ENCODE measurements at places on chromosomes 5 and 9. TPM values are rescaled to one million over a fixed set of nuclear protein-coding genes. Genes with fewer than 3 reads are reported as not detected.

- DNase-seq: no peak
Measured at GRCh38 chr5:123107343-123108244, 18.6 kb downstream of the PRDM6 start.

GRCh38 chr9:26310294-26310693 is 582.3 kb downstream of the CAAP1 start:
- DNase-seq: no peak

- no peak for DNase-seq
Measured at GRCh38 chr5:56335212-56335611, 102.1 kb upstream of the ANKRD55 start.

Gene AMBP
- total RNA-seq: not detected

DNA sequence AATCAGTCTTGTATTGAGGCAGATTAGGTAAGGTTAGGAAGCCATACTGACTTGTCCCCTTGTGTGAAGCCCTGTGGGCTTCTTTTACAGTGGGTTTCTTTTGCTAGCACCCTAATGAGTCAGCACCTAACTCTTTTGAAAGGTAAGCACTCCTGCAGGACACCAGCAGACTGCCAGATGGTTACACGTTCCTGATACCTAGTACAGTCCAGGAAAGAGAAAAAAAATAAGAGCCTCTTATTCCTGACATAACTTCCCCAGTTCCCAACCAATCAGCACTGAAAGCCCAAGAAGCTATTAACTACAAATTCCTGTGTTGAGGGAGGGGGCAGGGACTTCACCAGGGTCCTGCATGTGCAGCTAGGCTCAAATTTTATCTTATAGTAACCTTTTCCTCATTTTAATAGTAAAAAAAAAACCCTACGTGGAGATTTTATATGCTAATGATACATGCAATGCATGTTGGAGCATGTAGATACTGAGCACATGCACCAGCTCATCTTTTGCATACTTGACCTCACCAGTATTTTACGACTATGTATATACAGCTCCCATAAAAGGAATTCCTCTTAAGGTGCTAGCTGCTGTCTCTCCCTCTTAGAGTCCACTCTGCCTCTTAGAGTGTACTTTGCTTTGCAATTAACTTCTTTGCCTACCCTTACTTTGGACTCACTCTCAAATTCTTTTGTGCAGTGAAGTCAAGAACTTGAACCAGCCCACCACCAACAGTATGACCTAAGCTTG is 84.7 kb upstream of the RORB start:
- no peak for DNase-seq

GRCh38 chr9:110282018-110282738 is 25.9 kb upstream of the TXN start:
- DNase-seq: no peak

Gene FBP2
- total RNA-seq: 0.54 TPM

DNA sequence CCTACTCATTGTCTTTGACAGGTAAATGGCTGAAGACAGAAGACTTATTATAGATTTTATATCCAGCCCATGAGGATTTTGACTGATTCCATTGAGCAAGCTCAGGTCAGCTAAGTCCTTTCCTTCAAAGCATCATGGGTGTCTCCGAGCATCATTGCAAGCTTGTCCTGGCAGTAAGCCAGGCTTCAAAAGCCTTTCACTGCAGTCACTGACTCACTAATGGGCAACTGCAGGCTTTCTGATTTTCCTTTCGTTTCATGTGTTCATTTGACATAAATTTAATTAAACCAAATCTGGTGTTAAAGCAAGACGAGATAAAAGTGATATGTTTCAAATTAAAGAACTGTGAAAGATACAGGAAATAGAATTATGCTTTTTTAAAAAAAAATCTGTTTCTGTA is 426.2 kb downstream of the ANXA1 start:
- no peak for DNase-seq

- peak; percentile 90 for DNase-seq
Measured at GRCh38 chr9:133792721-133793470, 54.7 kb upstream of the SARDH start.

DNA sequence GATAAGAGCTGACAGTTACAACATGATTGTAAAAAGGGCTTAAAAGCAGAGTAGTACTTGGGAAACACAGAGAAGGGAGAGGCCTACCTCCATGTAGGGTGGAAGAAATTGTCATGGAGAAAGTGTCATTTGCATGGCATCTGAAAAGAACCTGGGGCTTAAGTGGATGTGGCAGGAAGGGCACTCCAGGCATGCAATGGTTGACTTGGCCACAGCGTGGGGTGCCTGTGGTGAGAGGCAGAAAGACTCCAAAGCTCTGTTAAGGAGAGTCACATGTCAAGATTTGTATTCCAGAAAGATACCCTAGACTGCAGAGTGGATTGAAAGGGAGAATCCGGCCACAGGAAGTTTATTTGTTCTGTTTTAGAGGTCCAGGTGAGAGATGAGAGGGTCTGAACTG is 2.4 kb downstream of the POLR3G start:
- no peak for DNase-seq

Gene ALG2
- 13.7 TPM for total RNA-seq

- DNase-seq: no peak
Measured at GRCh38 chr5:98432378-98432777, 341.1 kb upstream of the RGMB start.

DNA sequence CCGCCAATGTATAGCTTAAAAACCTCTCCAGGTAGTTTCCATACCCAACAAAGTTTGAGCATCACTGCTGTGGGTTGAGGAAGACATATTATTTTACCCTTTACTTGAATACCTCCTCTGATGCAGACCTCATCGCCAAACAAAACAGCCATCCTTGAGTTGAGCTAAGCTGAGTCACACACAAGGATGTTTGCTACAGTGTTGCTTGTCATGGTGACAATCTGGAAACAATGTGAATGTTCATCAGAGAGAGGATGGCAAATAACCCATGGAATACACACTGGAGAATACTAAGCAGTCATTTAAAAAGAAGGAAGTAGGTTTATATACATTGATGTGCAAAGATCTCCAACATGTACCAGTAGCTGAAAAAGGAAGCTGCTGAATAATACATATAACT is 41.1 kb upstream of the TCF7 start:
- DNase-seq: no peak

- no peak for DNase-seq
Measured at GRCh38 chr5:88425124-88425523, 156.5 kb upstream of the TMEM161B start.

GRCh38 chr5:54720341-54720740 is 202.8 kb downstream of the SNX18 start:
- DNase-seq: no peak

DNA sequence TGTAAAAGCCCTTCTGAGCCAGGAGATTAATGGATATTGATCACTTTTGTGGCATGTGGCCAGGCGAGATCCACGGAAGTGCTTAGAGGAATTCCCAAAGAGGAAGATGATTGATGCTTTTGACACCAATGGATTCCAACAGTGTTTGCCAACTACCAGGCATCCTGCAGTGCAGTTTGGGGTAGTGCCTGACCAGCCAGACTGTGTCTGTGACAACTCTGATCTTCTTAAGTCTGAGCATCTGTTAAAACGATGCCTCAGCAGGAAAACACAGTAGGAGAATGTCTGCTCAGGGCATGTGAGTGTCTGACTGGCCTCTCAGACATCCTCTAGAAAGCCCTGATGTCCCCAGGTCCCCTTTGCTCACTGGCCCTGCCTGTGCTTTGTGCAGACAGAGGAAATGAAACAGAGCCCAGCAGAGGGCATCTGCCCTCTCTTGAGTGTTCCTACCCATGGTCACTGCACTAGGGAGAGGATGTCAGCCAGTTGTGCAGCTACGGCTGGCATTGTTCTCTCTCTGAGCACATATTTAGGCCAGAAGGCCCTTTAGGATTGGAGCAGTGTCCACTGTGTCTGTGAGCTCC is 57.0 kb downstream of the TRPC7 start:
- no peak for DNase-seq

Gene TMEM252
- total RNA-seq: not detected

GRCh38 chr5:179822444-179822990 is 1.8 kb downstream of the SQSTM1 start:
- DNase-seq: no peak

Gene CCL19
- total RNA-seq: 1.1 TPM

Gene DND1
- total RNA-seq: 0.24 TPM

DNA sequence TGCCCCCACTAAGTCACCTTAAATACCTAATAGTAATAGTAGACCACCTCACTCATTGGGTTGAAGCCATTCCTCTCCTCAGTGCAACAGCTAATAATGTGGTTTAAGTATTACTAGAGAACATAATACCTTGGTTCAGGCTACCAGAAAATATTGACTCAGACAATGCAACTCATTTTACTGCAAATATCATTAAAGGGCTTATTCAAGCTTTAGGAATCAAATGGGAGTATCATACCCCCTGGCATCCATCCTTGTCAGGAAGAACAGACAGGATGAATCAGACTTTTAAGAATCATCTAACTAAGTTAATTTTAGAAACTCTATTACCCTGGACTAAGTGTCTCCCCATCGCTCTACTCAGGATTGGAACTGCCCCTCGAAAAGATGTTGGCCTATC is 6.8 kb upstream of the RNF180 start:
- DNase-seq: no peak

DNA sequence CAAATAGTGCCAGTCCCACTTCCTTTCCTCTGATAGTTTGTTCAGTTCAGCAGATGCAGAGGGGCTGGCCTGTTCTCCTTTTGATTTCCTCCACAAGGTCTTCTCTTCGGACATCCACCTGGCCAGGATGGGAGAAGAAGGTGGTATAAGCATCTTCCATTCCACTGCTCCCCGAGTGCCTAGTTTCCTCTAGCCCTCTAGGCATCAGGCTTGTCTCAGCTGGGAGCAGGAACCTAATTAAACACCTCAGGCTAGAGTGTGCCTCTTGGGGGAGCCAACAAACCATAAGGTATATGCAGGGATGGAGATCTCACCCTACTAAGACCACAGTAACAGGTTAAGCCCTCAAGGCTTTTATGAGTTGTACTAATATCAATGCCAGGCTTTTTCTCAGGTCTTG is 835 bp upstream of the DND1 start:
- DNase-seq: no peak

DNA sequence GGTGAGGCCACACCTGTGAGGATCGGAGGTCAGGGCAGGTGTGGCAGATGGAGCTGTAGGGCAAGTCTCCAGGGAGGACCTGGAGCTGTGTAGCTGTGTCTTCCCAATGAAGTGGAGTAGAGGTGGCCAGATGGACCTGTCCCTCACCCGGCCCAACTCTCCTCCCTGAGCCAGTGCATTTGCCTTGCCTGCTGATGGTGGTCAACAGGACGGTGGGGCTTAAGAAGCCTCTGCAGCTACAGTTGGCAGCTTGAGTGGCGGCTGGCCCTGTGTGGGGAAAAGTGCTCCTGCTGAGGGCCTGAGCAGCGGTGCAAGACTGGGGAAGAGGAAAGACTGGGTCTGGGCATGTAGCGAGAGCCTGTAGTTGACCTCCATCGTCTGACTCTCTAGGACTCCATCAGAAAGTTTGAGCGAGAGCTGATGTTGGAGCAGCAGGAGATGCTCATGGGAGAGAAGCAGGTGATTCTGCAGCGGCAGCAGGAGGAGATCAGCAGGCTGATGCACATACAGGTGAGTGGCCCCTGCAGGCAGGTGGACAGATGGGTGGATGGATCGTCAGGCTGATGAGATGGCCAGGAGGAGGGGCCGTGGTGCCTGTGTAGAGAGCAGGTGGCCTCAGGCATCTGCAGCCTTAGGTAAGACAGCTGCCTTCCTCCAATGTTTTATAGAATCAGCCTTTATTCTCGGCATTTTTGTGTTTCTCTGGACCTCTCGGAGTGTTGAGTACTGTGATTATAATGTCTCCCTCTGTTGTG is 24.9 kb downstream of the PITX1 start:
- no peak for DNase-seq

- DNase-seq: peak; percentile 75
Measured at GRCh38 chr5:1522601-1523479, 920 bp downstream of the LPCAT1 start.

GRCh38 chr5:109693535-109694400 is 4.0 kb downstream of the MAN2A1 start:
- DNase-seq: no peak

GRCh38 chr5:136732751-136733150 is 367.4 kb upstream of the TRPC7 start:
- DNase-seq: no peak

DNA sequence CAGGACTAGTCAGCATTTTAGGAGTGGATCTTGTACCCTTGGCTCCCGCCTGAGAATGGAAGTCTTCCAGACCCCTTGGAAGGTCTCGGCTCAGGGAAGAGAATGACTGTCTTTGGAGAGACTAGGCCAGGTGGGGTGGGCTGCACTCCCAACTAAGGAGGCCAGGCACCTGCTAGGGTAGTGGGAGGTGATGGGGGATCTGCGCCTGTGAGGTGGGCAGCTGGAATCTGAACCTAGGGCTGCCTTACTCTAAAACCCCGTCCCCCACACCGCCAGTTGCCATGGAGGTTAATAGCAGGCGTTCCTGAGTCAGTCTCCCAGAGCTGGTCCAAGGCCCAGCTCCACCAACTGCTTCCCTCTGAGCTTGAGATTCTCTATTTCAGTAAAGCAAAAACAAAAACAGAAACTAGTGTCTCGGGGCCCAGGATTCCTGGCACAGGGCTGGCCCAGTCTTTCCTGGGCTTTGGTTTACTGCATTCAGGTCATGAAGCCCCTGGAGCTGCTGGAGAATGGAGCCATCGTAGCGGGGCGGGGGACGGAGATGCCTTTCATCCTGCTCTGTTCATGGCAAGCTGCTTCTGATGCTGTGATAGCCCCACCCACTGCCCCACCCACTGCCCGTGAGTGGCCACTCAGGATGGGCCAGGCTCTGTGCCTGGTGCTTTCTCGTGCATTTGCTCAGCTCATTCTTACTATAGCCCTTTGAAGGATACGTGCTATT is 57.5 kb downstream of the DAB2IP start:
- peak; percentile 63 for DNase-seq

GRCh38 chr9:69325409-69326212 is 596 bp downstream of the ENTREP1 start:
- peak; percentile 47 for DNase-seq

DNA sequence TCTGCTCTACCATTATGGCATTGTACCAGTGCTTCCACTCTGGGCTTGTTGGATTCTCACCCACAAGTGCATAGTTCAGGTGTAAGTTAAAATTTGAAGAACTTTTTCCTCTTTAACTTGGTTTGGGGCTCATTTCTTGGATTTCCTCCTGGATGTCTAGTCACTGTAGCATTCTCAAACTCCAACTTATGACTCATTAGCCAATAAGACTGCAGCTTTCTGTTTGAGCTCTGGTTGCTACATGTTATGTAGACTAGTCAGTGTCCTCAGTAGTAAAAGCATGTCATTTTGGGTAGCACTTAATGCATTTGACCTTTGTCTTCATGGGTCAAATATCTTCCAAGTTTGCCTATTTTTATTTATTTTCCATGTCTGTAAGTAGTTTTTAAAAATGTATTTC is 790.8 kb downstream of the BRINP1 start:
- no peak for DNase-seq

- DNase-seq: no peak
Measured at GRCh38 chr9:134215699-134216448, 51.5 kb upstream of the RNU6ATAC start.

DNA sequence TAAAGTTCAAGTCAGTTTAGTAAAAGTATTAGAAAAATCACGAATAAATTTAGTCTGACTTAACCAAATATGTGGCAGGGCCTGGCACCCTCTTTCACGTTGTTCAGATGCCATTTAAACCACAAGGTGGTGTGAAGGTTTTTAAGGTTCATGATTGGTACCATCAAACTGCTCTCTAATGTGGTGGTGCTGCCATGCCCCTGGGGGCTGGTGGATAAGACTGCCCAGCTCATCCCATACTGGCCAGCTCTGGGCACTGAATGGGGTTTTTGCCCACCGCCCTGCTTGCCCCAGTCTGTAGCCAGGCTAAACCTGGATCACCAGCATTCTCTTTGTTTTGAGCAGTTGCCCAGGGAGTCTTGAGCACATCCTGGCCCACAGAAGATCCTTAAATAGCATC is 159.3 kb downstream of the GABBR2 start:
- no peak for DNase-seq

Gene C5orf58
- total RNA-seq: not detected
